ENCODE measurements at places on chromosomes 3 and 15. TPM values are rescaled to one million over a fixed set of nuclear protein-coding genes. Genes with fewer than 3 reads are reported as not detected.

DNA sequence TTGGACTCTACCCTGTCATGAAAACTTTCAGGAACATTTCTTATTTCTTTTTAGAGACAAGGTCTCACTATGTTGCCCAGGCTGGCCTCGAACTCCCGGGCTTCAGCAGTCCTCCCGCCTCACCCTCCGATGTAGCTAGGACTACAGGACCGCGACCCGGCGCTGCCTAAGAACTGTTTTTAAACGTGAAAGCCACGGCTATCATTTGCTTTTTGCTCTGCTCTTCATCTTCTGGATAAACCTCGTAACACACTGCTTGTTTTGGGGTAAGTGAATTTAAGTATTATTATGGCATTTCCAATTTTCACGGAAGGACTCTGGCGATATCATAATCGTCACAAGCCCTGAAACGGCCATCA, 14.3 kb upstream of the CCNL1 start:
- peak; percentile 38 for DNase-seq

The SUSD5 gene
- 0.53 TPM for total RNA-seq

The GHSR gene
- not detected for total RNA-seq

The TEX55 gene
- not detected for total RNA-seq

The THSD4 gene
- 93.8 TPM for total RNA-seq

The LRRN1 gene
- total RNA-seq = 0.14 TPM

The EOMES gene
- total RNA-seq = not detected

GRCh38 chr3:193982258-193982659, 153.7 kb upstream of the HES1 start:
- DNase-seq = peak; percentile 90

- peak; percentile 32 for DNase-seq
Observed at GRCh38 chr3:51391566-51392354, 675 bp downstream of the RBM15B start.

- no peak for DNase-seq
Observed at GRCh38 chr3:173440514-173440913, 43.0 kb downstream of the NLGN1 start.

The FLNB gene
- total RNA-seq = 24.0 TPM

The TMEM207 gene
- not detected for total RNA-seq

The DNASE1L3 gene
- total RNA-seq = 14.7 TPM

- no peak for DNase-seq
Observed at GRCh38 chr15:50864873-50865272, 43.6 kb upstream of the AP4E1 start.

DNA sequence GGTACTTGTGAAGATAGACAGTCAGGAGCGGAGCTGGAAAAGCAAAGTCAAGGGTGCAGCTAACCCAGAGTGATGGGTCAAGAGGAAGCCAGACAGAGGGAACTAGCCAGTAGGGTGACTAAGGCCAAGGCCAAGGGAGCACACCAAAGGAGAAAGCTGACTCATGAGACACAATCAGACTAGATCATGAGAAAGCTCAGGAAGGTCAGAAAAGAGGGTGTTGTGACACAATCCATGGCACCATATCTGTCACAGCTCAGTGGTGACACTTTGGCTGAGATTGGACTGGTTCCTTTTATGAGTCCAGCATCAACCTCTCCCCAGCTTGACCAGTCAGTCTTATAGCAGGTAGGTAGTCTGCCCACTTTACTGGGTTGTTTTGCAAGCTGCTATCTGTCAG, 22.2 kb downstream of the P2RY1 start:
- DNase-seq = no peak

DNA sequence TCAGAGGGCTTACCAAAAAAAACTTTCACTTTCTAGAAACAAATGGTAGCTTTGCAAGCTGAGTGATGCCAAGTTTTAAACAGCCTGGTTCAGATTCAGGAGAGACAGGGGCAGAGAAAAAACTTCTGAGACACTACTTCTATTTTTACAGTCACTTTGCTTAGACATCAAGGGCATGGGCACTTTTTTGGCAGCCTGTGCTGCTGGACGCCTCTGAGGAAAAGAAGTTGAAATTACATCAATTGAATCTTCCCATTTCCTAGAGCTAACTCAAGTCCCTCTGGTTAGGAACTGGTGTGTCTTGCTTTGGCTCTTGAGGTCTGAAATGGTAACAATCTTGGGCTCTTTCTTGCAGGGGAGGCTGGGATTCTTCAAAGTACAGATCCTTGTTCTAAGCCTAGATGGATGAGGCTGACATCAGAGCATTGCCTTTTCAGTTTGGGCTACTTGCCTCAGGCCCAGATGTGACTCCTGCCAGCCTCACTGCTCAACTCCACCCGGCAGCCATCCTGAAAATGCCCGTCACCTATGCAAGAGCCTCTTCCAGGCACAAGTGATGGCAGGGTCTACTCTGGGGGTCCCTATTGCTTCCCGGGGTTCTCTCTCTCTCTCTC, 357.5 kb downstream of the FOXP1 start:
- no peak for DNase-seq

The MGA gene
- total RNA-seq = 39.2 TPM

DNA sequence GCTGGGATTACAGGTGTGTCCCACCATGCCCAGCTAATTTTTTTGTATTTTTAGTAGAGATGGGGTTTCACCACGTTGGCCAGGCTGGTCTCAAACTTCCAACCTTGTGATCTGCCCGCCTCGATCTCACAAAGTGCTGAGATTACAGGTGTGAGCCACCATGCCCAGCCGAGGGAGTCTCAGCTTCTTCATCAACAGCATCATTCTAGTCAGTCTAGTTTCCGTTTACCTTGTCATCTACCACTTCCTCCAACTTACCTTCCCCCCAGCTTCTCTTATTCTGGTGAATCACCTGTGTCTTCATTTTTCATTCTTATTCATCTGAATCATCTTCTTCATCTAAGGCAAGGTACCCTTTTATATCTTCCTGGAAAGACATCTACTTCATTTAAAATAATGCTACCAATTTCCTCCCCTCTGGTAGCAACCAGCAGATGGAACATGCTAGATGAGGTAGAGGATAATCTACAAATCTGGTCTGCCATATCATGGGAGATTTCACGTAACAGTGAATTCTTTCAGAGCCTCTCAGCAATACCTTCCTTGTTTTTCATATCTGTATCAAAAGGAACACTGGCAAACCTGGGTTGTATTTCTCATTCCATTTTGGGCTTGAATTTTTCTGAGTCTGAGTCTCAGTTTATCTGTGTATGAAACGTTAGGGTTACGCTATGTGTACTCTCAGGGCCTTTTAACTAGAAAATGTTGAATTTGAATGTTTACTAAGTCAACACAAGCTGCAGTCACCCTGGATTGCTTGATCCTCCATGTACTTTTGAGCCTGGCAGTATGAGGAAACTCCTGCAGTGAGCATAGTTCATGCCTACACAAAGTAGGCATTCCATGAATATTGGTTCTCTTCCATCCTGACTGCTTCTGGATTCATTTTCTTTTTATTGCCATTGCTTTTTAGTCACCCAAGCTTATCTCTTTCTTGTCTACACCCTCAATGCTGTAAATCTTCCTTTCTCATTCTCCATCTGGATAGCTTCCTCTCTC, 16.8 kb downstream of the LPP start:
- DNase-seq = no peak

DNA sequence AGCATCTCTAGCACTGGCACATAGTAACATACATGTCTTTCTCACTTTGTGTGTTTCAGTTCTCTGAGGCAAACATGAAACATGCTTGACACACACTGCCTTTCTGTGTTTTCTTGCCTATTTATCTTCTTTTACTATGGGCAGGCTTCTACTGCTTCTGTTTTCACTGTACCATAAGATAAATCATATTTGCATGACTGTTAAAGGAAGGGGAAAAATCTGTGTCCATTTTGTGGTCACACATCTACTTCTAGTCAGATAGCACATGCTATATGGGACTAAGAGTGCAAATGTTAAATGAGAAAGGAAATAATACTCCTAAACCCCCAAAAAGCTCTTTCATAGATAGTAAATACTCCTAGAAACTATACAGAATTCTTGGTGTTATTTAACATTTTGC, 386.4 kb downstream of the ZBTB20 start:
- no peak for DNase-seq

Measured in right cardiac atrium (tissue), 5 donors.